ENCODE measurements at places on chromosomes 4 and X.

- DNase-seq, result no peak
These were observed 509.7 kb downstream of the SMARCA1 start for GRCh38 chrX:129013574-129013973.

DNA sequence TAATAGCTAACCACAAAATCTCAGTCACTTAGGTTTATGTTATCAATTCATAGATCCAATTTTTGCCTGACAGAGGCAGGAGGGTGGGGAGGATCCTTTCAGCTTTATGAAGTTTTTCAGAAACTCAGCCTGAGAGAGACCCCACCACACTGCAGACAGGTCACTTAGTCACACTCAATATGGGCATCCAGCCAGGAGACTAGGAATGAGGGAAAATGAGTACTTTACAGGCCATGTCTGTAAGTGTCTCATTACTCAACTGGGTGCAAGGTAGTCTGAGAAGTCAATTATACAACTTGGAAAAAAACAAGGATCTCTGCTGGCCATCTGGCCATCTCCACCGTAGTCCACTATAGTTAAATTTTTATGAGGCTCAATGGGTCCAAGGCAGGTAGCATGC is 365.9 kb downstream of the INPP4B start:
- no peak for DNase-seq

- DNase-seq, result no peak
These were observed 64.0 kb upstream of the VCX2 start for GRCh38 chrX:8235026-8235425.

- no peak for DNase-seq
These were observed 2.5 kb downstream of the USP51 start for GRCh38 chrX:55487143-55487542.

DNA sequence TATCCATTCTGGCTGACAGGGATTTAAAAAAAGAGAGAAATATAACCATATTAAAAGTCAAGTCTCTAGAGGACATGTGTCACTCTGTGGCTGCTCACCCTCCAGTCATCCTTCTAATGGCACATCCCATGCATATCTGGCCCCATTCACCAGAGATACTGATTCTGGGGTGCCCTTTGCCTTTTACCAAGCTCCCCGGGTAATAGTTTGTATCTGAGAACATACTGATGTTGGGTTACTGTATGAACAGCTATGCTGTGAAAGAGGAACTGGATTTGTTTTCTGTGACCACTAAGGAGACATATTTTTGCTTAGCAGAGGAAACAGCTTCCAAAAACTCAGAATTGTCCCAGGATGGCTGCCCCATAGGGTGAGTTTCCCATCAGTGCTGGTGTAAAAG is 56.0 kb downstream of the SAT1 start:
- DNase-seq, result no peak

DNA sequence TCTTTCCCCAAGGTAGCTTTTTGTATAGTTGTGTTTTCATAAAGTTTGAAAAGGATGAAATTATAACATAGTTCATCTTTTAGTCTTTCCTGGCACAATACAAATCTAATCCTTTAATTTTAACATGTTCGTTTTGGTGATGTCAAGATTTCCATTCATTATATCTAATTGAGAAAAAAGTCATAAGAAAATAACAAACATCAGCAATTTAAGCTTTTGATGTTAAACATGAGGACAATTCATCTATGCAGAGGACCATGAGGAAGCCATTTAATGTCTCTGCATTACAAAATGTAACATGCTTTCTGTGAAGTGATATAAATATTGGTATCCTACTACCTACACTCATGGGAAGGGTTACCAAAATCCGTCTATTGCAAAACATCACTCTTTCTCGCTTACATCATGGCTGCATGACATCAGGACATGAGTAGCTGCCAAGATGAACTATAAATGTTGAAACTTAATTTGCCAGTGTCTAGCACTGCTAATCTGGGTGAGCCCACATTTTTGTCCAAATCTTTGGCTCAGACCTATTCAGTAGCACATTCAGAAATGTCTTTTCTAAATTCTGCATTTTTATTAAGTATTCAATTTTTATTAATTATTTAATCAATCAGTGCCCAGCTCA is 9.5 kb downstream of the EPGN start:
- no peak for DNase-seq

- DNase-seq, result no peak
These were observed 147.9 kb downstream of the CHIC2 start for GRCh38 chr4:53916431-53916889.

DNA sequence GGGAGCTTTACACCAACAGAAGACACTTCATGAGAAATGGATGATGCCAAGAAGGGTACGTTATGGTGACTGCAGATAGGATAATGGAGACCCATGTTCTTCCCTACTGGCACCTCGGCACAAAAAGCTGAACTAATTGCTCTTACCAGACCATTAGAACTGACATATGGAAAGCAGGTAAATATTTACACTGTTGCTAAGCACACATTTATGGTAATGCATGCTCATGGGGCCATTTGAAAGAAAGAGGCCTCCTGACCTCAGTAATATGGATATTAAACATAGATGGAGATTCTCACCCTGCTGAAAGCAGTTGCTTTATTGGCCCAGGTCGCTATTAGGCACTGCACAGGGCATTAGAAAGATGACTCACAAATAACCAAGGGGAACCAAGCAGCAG is 1759.6 kb downstream of the C4orf33 start:
- no peak for DNase-seq

GRCh38 chrX:153878969-153879653 is 6.9 kb downstream of the L1CAM start:
- peak; percentile 70 for DNase-seq

- DNase-seq, result peak; percentile 24
These were observed 108.8 kb downstream of the SPRY1 start for GRCh38 chr4:123505095-123506010.

- no peak for DNase-seq
These were observed 61.6 kb upstream of the CD99 start for GRCh38 chrX:2629316-2630007.

- no peak for DNase-seq
These were observed 16.7 kb downstream of the PRR32 start for GRCh38 chrX:126836186-126836585.

DNA sequence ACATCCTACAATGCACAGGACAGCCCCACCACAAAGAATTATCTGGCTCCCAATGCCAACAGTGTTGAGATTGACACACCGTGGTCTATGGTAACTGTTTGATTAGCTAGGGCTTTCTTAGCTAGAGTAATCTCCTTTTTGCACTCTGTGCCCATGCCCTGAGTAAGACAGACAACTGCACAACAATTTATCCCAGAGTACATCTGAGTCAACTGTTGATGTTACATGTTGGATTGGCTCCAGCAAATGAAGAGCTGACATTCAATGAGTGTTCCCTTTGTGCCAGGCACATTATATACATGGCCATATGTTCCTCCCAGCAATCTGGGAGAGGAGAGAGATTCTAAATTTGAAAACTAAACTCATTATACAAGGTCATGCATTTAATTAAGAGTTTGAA is 3.9 kb upstream of the FAM9C start:
- no peak for DNase-seq

- DNase-seq, result no peak
These were observed 956 bp downstream of the TMEM154 start for GRCh38 chr4:152678841-152679240.

GRCh38 chr4:180622254-180622653 is 1620.9 kb upstream of the TENM3 start:
- no peak for DNase-seq

- DNase-seq, result no peak
These were observed 208.1 kb downstream of the FBXW7 start for GRCh38 chr4:152327606-152328453.

GRCh38 chr4:13893211-13893610 is 265.7 kb upstream of the BOD1L1 start:
- DNase-seq, result no peak

DNA sequence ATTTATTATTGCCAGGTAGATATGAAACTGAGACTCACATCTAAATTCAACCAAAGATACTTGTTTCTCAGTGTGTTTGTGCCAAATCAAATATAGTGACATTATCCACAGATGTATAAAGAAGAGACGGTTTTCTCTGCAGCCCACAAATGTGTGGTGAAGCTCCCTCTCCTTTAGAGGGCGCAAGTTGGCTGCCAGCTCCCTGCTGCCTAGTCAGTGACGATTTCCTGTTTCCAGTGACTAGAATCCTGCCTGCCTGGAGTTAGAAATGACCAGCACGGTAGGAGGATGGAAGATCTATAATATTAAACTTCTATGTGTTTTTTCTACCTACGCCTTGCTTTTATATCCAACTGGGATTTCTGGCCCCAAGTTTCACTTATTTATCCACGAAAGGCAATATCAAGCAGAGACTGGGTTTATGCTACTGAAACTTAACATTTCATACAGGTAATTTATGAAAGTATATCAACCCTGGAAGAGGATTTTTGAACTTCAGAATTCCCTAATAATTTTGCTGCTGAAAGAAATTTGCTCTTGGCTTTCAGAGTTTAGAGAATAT is 1793.7 kb upstream of the TENM3 start:
- no peak for DNase-seq

DNA sequence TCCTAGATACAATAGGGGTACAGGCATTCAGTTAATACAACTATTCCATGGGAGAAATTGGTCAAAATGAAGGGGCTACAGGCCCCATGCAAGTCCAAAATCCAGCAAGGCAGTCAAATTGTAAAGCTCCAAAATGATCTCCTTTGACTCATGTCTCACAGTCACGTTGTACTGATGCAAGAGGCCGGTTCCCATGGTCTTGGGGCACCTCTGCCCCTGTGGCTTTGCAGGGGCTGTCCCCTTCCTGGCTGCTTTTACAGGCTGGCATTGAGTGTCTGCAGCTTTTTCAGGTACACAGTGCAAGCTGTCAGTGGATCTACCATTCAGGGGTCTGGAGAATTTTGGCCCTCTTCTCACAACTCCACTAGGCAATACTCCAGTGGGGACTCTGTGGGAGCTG is 12.5 kb upstream of the ASIC5 start:
- no peak for DNase-seq

DNA sequence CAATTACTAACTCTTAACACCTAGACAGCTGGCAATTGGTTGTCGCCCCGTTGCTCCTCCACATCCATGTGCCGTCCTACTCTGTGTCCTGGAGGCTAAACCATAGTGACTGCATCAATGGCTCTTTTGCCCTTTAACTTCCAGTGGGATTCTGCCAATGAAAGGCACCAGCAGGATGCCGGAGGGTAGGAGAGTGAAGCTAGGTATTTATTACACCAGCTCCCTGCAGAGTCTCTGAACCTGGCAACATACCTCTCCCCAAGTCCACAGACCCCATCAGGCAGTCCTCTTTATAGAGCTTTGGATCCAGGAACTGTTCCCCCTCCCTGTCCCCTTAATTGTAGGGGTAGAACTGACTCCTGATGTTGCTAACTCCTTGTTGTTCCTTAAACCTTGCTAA is 426.8 kb downstream of the HNRNPD start:
- DNase-seq, result no peak

GRCh38 chr4:94814237-94814636 is 56.5 kb downstream of the BMPR1B start:
- DNase-seq, result no peak

DNA sequence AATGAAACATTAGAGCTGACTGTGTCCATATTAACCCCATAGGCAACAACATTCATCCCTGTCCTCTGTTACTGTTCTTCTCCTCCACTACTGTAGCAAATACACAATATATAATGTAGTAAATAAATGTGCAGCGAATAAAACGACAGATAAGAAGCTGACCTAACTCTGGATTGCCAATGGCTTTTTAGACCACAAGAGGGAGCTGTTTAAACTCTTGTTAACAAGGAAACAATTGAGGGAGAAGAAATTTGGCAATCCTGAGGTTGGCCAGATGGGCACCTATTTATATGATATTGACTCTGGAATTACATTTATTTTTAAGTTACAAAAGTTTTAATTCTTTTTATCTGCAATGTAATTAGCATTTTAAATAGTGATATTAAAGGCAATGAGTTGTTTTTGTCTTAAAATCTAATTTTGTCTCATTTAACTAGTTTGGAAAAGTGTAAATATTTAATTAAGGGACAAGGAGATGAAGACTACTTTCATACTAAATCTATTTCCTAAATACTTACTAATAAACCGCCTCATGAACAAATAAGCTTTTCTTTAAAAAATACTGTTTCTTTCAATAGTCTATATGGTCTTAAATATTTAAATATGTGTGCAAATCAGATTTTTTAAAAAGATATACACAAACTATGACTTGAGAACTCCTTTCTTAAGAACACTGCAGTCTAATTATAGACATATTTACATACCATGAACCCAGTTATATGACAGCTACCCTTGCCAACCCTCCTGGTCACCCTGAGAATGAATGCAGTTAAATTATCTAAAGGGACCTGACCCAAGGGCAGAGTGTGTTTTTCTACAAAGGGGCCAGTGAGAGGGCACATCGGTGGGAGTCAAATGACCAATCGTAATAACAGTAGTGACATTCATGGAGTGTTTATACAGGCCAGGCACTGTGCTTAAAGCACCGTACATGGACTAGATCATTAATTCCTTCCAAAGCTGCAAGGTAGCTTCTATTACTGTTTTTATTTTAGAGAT is 52.9 kb upstream of the HPF1 start:
- peak; percentile 10 for DNase-seq

- DNase-seq, result no peak
These were observed 106.0 kb upstream of the NAP1L5 start for GRCh38 chr4:88803600-88804096.

DNA sequence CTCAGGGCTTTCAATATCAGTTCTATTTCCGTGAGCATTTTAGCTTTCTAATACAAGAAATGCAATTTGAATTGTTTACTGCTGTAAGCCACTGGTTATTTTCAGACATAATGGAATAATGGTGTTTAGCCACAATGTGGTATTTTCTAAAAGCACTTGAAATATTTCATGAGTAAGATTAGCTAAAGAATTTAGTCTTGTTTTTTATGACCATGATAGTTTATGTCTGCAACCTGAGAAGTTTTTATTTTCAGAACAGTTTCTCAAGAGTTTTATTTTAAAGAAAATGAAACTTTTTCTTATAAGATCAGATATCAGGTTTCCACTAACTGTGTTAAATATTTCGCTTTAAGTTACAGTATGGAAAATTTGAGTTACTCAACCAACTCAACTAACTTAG is 60.2 kb downstream of the SLIT2 start:
- no peak for DNase-seq

- DNase-seq, result no peak
These were observed 79.5 kb downstream of the AFF1 start for GRCh38 chr4:87014284-87014782.

DNA sequence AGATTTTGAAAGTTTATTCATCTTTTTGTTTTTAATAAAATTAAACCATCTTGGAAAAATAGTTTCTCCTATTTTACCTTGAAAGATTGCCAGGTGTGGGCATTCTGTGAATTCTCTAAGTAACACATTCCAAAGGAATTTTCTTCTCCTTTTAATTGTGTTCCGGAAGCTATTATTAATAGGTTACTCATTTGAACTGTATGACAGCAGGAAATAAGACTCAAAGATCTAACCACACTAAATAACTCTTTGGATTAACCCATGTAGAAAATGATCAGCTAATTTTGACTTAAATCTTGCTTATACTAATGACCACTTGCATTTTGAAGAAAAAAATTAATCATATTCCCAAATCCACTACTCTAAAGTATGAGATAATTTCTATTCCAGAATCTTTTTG is 17.6 kb upstream of the CCNI start:
- DNase-seq, result no peak

- DNase-seq, result no peak
These were observed 303.5 kb downstream of the BMPR1B start for GRCh38 chr4:95061220-95061619.
